ENCODE measurements at places on chromosomes 2 and 18.

- DNase-seq, result no peak
Measured at GRCh38 chr18:41459656-41460055, 495.4 kb upstream of the PIK3C3 start.

GRCh38 chr18:35526495-35527059 is 28.8 kb upstream of the INO80C start:
- no peak for DNase-seq

- DNase-seq, result no peak
Measured at GRCh38 chr2:43020990-43021669, 205.3 kb downstream of the ZFP36L2 start.

GRCh38 chr2:137930146-137930545 is 34.1 kb upstream of the HNMT start:
- no peak for DNase-seq
